ENCODE measurements at places on chromosomes 2 and 18.

DNA sequence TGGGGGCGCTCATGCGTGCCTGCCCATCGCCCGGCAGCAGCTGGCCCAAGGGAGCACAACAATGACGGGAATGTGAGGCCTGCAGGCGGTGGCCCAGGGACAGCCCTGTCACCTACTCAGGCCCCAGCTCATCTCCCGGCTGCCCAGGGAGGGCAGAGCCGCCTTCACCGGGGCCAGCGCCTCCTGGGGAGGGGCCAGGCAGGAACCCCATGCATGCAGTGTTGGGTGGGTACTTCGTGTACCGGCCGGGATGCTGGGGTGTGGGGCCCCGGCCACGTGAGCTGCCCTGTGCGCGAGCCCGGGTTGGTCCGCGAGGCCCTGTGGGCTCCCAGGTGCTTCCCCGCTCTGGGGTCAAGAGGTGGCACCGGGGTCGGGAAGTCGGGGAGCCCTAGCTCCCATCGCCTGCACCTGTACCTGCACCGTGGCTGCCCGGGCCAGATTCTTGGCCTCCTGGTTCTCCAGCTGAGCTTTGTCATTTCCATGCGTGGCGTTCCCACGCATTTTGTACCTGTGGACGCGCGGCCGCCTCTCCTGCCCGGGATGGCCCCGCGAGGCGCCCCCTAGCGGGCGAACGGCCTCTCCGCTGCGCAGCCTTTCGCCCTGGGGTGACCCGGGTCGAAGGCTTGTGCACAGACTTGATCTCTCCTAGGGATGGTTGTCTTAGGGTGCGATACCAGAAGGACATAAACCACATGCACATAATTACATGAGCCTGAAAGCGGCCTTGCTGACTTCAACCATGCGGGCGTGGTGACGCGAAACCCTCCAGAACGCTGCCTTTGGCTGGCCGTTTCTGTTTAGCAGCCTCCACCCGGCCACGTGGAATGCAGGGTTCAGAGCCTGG lies 950 bp downstream of the KLHL30 start:
- DNase-seq: no peak

DNA sequence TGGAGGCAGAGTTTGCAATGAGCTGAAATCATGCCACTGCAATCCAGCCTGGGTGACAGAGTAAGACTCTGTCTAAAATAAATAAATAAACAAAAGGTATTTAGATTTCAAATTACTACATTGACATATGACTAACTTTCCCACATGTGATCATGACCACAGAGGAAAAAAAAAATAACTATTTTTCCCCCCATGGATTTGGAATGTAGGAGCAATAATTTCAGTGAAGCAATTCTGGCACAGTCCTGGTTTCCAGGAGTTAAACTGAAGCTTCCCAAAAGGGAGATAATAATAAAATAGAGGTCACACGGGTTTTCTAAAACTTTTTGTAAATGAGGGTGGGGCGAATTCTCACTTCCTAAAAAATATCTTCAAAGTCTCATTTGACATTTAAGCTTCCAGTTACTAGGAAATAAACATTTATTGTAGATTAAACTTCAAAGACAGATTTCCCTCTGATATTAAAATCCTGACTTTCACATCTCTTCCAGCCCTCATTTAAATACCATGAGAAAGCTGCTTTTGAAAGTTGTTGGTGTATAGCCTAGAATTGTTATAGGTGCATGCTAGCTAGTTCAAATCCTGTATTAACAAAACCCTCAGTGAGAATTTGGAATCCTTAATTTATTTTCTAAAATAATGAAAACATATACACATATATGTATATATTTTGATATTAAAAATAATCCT lies 20.7 kb downstream of the SLC19A3 start:
- DNase-seq: no peak

GRCh38 chr2:16442971-16443370 lies 222.7 kb downstream of the CYRIA start:
- no peak for DNase-seq

GRCh38 chr2:11121099-11121822 lies 34.0 kb upstream of the SLC66A3 start:
- DNase-seq: no peak

DNA sequence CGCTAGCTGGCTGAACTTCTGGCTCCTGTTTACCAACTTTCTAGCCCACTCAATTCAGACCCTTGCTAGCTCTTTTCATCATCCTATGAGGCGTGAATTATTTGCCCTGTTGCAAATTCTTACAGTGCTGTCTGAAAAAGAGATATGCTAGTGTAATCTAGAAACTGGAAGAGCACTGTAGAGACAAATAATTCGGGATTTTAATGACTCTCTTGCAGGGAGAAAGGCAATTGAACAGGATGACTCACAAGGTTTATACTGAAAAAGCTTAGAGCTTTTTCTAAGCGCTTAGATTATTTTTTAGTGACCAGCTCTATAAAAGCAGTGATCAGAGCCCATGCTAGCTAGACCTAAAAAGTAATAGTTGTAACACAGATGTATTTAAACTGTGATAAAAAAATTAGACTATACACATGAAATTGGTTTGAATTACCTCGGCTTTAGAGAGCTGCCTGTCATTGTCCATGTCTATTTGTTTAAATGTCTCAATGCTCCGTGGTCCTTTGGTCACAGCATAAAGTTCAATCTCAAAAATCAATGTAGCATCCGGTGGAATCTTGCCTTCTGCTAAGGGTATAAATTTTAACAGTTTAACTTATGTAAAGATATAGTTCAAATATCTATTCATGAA lies 9.1 kb downstream of the FKBP7 start:
- DNase-seq: no peak

DNA sequence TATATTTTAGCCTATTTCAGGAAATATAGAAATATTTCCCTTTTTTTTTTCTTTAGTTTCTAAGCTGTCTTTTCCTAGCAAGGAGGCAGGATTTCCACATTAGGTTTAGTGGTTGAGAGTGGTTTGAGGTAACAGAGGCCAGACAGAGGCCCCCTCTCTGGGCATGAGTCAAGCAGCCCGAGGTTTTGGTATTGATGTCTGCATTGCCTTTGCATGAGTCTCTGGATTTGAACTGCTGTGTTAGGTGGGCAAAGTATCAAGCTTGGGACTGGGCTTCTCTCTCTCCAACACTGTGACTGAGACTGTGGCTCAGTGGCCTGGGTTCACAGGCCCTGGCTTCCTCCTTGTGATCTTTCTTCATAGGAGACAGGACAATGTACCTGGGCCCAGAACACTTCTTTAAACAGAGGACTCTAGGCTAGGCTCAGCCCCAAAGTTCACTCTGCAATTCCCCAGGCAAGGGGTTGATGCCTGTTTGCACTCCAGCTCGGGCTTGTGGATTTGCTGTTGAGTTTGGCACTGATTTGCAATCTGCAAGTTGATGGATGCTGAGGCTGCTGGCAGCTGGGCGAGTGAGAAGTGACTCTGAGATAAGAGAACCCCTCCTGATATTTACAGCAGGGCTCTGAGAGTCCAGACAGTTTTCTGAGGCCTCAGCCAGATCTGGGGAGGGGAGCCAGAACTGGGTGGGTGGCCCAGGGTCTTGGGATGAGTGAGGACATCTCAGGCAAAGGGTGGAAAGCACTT lies 271.2 kb downstream of the EN1 start:
- no peak for DNase-seq

- no peak for DNase-seq
Measured at GRCh38 chr2:205744074-205744591, 61.8 kb downstream of the NRP2 start.

DNA sequence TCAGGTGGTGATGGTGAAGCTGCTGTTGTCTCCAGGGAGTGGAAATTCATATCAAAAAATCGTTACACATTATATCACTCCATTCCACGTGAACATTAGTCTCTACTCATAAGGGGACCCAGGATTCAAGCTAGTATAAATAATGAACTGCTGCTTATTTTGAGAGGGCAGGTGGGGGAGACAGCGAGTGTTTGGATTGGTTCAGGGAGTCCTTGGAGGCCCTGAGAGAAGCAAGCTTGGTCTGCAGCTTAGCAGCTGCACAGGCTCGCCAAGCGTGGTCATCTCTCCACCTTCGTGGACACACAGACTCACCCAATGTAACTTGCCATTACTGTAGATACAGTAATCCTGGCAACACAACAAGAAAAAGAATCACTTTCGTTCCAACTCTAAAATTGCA lies 177.6 kb downstream of the ZNF521 start:
- DNase-seq: no peak

GRCh38 chr2:105545730-105546627 lies 147.1 kb upstream of the FHL2 start:
- DNase-seq: peak; percentile 17

DNA sequence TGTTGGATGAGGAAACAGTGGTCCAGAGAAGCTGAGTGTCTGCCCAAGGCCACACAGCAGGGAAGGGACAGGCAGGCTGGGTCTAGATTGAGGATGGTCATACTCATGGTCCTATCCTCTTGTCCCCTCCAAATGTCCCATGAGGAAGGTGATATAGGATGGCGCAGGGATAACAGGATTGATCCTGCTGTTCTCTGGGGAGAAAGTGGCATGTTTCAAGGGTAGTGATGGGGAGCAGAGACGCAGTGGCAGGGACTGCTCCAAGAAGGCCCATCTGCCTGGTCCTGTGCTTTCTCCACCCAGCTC lies 24.6 kb downstream of the HS1BP3 start:
- no peak for DNase-seq

- no peak for DNase-seq
Measured at GRCh38 chr18:60910534-60910933, 422.7 kb upstream of the CDH20 start.

- DNase-seq: no peak
Measured at GRCh38 chr2:146214394-146214929, 1630.4 kb upstream of the ACVR2A start.

DNA sequence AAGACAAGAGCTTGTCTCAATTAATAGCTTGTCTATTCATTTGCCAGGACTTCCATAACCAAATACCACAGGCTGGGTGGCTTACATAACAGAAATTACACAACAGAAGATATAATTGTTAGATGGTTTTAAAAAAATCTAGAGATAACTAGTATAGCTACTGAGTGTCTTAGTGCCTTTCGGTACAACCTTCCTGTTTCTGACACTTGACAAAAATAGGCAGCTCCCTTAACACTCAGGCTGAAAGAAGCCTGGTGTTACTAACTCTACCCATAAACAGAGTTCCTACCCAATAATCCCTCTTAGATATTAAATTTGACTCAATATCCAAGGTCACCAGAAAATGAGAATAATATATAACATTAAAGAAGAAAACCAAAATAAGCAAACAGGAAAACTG lies 129.7 kb downstream of the BARD1 start:
- no peak for DNase-seq

GRCh38 chr2:189327879-189328847 lies 113.1 kb upstream of the WDR75 start:
- DNase-seq: no peak

DNA sequence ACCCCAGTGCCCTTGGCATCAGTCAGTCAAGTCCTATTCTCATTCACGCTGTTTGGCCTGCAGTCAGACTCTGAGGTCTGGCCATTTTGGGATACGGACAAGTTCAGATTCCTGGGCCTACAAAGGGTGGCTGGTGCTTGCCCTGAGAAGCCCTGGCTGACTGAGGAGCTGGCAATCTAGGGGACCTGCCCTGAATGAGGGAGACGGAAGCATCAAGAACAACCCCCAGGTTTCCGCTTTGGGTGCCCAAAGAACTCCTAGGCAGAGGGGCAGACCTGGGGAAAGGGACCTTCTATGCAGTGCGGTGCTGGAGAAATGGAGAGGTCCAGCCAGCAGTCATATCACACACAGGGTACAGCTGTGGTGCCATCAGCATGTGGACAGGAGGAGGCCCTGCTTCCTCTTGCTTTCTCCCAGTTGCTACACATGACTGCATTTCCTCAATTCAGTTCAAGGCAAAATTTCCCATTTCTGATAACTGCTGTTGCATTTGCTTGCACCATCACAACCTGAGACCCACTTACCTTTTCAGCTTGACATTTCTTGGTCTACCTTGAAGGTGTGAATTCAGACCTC lies 70.9 kb upstream of the LGALSL start:
- DNase-seq: no peak

- no peak for DNase-seq
Measured at GRCh38 chr2:144632809-144633208, 112.9 kb upstream of the ZEB2 start.

GRCh38 chr2:17124575-17125318 lies 393.5 kb downstream of the RAD51AP2 start:
- DNase-seq: no peak

DNA sequence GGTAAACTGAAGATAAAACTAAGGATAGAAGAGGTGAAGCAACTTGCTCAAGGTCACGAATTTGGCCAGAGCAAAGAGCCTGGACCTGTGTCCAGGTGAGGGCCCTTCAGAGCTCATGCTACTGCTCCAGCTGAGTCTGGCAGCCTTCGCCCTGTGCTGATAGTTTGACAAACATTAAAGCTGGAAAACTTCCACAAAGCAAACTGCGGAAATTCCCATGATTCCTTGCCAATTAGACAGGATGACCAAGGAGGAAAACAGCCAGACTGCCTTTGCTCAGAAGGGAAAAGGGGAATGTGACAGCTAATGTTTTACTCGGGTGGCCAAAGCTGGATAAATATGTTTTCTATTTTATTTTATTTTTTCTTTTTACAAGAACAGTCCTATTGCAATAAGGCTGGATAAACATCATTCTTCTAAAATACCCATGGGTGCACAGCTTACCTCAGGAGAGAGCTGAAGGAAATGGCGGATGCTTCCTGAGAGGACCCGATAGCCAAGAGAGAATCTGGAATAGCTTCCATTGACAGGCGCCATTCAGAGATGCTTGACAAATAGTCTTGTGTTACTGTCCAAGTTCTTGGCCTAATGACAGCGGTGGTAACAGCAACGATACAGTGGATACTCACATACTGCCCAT lies 5.3 kb upstream of the CTAGE1 start:
- no peak for DNase-seq

DNA sequence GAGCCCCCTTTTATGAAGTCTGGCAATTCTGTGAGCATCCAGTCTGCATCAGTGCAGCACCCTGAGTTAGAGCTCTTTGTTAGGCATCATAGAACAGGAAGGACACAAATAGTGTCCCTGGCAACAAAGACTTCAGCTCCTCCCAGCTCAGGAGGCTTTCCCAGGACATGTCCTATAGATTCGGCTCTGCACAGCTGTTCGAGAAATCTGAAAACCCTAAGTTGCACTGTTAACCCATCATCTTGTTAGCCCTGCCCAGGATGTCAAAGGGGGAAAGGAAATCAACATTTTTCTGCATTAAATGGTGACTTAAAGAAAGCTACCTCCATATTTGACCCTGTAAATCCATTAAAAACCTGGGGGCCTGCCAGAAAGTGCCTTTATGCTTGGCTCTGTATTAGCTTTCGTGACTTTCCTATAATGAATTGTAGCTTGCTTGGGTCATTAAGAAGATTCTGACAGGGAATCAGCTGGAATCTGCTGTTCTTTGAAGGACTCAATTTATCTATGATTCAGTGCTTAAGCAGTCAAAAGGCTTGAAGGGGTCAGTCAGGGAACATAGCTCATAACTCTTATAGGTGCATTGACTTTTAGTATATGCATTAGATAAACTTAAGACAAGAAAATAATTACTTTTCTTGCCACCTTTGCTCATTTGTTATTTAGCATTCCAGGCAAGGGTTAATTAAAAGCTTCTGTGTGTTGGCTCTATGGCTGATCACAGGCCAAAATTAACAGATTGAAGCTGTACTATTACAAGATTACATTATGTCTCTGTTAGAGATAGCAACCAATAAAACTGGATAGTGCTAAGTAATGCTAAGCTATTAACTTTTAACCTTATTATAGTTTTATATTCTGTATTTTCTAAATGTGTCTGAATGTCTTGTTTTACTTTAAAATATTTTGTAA lies 20.6 kb downstream of the ERMN start:
- no peak for DNase-seq

- no peak for DNase-seq
Measured at GRCh38 chr18:51659781-51660180, 462.3 kb upstream of the MEX3C start.

- no peak for DNase-seq
Measured at GRCh38 chr2:42342795-42343241, 18.2 kb downstream of the COX7A2L start.
